Activated naive CD4-positive, alpha-beta T cell treated with anti-CD3 and anti-CD28 coated beads, Interleukin-2, amount 50 U/mL, for 72 hours (primary cell): ENCODE measurements at places on chromosomes 2 and 18. TPM values are rescaled to one million over a fixed set of nuclear protein-coding genes. Genes with fewer than 3 reads are reported as not detected.

CEP192 gene
- total RNA-seq: 51.5 TPM

PMS1 gene
- total RNA-seq: 35.2 TPM

AKAIN1 gene
- total RNA-seq: not detected

OSR1 gene
- total RNA-seq: not detected

C2orf66 gene
- total RNA-seq: 0.53 TPM

SPP2 gene
- total RNA-seq: not detected

SYT4 gene
- not detected for total RNA-seq

TEKT4 gene
- total RNA-seq: not detected

APCDD1 gene
- total RNA-seq: not detected

- no peak for DNase-seq
Observed at GRCh38 chr2:214203214-214203613, 207.6 kb upstream of the VWC2L start.

GRCh38 chr2:1632002-1632348, 112.3 kb downstream of the PXDN start:
- DNase-seq: no peak

GRCh38 chr2:222683805-222684204, 12.3 kb downstream of the MOGAT1 start:
- no peak for DNase-seq

- no peak for DNase-seq
Observed at GRCh38 chr2:62593825-62594224, 87.8 kb upstream of the TMEM17 start.

GRCh38 chr18:7889515-7889914, 322.4 kb downstream of the PTPRM start:
- no peak for DNase-seq

DNA sequence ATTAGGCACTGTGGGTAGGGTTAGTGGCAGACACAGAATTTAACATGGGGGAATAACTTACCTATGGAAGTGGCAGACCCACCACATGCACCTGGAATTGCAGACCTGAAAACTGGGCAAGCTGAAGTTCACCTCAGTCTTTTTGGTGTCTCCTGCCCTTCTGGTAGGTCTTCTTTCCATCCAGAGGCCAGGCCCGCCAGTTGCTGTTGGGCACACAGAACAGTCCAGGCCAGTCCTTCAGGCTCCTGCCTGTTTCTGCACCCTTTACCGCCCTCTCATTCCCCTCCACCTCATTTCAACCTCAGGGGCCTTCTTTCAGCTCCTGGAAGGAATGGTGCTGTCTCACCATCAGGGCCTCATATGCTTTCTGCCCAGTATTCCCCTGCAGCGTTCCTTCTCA, 358.9 kb upstream of the ETAA1 start:
- no peak for DNase-seq

GRCh38 chr2:8790739-8791162, 46.7 kb downstream of the KIDINS220 start:
- no peak for DNase-seq

- DNase-seq: no peak
Observed at GRCh38 chr2:114628481-114628880, 186.0 kb downstream of the DPP10 start.
